ENCODE measurements at places on chromosomes 1 and 21.

GRCh38 chr1:156623946-156624813 is 5.0 kb downstream of the HAPLN2 start:
- no peak for DNase-seq

GRCh38 chr1:67274623-67275325 is 32.9 kb upstream of the IL12RB2 start:
- no peak for DNase-seq

GRCh38 chr1:7299329-7299799 is 471.7 kb upstream of the VAMP3 start:
- DNase-seq = peak; percentile 32

DNA sequence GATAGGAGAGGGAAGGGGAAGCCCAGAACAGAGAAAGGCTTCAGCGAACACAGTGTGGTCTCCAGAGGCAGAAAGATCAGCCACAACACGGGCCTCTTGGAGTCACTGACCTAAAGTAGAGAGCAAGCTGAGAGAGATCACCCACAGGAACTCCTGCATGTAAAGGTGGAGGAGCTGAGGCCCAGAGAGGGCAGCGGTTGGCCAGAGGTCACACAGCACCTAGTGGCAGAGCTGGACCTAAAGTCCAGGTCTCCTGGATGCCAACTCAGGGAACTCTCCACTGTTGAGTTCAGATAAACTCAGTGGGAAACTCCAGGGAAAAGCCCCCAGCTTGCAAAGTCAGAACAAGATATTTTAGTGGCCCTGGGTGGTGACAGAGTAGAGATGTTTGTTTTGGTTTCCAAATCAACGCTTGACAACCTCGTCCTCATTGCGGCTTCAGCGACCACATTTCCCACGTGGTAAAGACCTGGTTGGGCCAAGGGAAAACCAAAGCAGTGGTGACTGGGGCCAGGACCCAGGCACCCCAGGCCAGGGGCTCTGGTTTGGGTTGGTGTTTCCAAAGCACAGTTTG is 4.6 kb downstream of the IFFO2 start:
- no peak for DNase-seq

GRCh38 chr1:66537718-66538117 is 3.8 kb downstream of the SGIP1 start:
- no peak for DNase-seq

DNA sequence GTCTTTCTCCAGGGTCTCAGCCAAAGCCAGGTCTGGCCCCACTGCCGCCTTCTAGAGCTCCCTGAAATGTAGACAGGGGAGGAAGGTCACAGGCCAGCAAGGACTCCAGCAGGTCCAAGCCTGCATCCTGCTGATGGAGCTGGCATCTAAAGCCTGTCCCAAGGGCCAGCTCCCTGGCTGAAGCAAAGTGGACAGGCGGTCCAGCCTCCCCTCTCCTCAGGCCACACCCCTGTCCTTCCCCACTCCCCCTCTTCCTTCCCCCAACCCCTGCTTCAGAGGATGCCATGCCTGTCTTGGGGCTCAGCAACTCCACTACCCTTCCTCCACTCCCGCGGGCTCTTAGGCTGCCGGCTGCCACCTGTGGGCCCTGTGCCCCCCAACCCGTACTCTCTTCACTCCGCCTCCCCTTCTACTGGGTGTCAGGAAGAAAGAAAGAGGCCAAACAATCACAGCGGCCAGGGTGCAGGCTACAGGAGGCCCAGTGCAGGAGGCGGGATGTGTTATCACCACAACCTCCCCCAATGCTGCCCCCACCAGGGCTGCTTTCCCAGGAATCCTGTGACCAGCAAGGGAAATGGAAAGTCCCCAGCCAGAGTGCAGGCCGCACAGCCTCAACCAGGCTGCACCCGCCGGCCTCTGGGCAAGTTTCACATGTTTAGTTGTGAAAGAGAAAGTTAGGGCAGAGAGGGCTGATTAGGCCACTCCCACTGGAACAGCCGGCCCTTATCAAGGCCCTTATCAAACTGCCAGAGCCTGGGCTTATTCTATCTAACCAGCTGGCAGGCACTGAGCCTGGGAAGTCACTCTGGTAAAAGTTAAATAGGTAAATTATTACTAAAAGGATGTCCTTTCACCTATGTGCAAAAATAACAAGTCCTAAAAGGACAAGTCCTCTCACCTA is 34.1 kb downstream of the ACOT7 start:
- no peak for DNase-seq

- no peak for DNase-seq
Measured at GRCh38 chr1:43177691-43178090, 5.6 kb downstream of the CFAP57 start.

DNA sequence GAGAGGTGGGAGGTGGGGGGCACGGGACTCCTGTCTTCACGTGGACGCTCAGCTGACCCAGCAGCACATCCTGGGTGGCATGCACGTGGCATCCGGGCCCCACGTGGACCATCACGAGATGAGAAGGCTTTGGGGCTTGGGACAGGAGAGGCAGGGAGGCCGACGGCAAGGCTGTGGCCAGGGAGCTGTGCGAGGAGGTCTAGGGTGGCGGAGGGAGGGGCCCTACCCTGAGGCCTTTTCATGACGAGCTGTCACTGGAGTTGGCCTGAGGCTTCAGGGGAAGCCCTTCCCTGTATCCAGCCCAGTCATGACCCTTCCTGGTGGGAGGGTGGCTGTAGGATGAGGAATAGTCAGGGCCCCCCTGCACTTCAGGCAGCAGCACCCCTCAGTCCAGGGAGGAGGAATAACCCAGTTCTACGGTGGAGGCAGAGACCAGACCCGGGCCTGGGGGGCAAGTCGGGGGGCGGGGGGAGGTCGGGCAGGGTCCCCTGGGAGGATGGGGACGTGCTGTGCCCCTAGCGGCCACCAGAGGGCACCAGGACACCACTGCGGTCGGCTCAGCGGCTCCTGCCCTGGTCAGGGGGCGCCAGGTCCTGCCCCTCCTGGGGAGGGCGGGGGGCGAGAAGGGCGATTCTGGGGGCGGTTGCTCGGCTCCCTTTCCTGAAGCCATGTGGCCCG is 2.0 kb upstream of the PERM1 start:
- DNase-seq = no peak

GRCh38 chr1:47161298-47162040 is 24.2 kb downstream of the CYP4A22 start:
- DNase-seq = no peak

DNA sequence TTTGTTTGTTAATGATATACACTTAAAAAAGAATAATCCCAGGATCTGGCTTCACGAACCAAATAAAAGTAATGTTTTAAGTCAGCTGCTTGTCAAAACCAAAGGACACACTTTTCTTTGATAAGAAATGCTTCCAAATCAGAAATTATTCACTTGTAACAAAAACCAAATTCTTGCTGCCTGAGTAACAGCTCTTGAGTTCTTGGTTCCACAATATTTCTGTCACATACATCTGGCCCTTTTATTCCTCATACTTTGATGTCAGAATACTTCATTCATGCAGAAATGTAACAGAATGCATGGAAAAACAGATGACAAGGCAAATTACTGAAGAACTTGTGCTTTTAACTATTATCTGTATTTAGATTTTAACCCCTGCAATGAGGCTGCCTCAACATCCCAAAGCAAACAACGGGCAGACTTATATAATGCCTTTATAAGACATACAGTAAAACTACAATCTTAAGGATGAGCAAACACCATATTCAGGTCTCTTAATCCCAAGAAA is 1.5 kb downstream of the VAMP4 start:
- DNase-seq = no peak

DNA sequence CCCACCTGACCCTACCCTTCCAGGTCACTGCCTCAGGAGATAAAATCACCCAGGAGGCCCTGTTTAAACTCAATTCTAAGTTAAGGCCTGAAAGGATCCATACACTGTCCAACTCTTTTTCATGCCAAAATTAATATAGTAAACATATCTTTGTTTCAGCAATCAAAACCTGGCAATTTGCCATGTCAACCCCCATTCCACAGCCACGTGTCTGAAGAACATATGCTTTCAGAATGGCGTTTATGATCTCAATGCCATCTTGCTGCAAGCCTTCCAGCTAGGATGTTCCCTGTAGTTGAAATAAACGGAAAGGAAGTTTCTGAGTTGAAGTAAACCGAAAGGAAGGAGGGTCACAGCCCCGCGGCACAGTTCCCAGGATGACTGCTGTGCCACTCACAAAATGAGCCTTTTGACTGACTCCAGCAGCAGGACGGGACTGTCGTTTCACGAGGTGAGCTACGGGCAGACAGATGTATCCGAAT is 472.0 kb downstream of the SMYD3 start:
- no peak for DNase-seq

DNA sequence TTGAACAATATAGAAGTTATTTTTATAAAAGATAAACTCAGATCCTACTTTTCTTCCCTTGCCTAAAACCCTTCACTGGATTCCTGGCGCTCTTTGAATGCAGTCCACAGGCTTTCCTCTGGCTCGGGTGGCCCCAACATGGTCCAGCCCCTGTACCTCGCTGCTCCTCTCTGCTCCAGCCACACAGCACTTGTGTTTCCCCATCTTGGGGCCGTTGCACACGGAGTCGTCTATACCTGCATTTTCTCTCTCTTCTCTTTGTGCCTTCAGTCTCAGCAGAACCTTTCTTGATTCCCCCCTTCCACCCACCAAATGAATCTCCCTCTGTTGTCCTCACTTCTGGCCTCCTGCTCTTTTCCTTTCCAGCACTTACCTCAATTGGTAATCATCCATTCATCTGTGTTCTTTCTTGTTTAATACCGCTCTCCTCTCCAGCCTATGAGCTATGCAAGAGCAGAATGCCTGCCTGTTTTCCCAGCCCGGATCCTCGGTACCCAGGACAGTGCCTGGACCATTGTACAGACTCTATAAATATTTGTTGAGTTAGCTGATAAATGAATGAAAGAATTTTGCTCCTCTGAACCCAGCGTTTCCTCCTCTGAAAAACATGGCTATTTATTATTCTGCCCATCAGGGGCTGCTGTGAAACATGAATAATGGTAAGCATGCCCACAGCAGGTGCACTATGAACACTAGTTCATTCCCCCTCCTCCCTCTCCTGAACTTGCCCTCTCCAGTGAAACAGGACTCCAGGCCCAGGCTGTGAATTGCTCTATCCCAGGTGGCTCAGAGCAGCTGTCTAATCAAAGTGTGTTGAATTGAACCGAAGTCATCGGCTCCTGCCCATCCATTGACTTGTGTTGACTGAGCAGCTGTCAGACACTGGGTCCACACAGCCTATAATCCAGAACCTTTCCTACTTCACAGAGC is 266.9 kb downstream of the PTPRU start:
- no peak for DNase-seq

DNA sequence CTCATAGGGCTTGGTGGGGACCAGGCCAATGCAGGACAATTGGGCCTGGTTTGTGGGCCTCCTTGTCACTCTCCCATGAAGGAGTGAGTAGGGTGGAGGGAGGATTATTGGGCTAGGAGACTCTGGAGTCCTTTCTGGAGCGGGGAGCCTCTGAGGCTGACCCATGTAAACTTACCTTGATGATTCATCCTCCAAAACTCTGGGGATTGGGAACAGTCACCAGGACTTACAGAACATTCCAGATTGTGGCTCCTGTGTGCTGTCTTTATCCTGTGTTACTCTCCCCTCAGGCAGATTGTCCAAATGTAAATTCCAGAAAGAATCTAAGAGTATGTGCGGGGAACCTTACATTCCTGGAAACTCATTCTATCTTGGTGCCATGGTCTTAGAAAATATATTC is 197.6 kb downstream of the CAMTA1 start:
- no peak for DNase-seq

- no peak for DNase-seq
Measured at GRCh38 chr1:231020139-231020601, 19.9 kb downstream of the FAM89A start.

DNA sequence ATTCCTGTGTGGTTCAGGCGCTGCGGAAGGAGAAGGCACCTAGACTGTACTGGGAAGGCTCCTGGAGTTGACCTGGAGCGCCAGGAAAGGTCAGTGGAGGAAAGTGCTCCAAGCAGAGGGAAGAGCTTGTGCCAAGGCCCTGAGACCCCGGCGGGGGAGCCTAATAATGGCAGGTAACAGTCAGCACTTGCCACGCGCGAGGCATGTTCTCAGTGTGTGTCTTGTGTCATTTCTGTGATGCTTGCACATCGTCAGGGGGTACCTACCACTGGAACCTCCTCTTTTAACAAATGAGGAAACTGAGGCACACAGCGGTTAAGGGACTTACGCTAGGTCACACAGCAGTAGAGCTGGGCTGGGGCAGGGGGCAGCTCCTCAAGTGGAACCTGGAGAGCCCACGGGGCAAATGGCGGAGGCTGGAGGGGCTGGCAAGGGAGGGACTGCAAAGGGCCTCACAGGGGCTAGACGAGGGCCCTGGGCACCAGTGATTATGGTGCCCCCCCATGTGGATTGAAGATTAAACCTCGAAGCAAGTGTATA is 976 bp upstream of the BMP8B start:
- DNase-seq = no peak

GRCh38 chr1:47752559-47752958 is 244.6 kb downstream of the TRABD2B start:
- no peak for DNase-seq

- DNase-seq = no peak
Measured at GRCh38 chr21:38561205-38561604, 62.9 kb upstream of the ERG start.

DNA sequence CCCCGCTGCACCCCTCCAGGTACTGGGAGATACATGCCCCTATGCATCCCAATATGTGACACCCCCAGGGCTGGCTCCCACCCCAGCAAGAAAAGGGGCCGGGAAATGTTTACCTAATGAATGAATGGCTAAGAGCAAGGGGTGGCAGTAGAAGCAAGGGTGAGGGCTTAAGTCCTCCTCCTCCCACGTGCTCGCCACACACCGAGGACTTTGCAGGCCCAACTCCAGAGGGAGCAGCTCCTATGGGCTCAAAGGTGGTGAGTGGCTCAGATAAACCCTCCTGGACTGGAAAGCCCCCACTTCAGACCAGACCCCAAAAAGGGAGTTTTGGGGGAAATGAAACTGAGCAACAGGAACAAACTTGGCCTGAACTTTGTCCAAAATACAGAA is 11.4 kb downstream of the SLC45A3 start:
- no peak for DNase-seq

GRCh38 chr1:2074944-2075740 is 24.9 kb downstream of the PRKCZ start:
- no peak for DNase-seq

- DNase-seq = no peak
Measured at GRCh38 chr1:117654493-117655219, 48.8 kb downstream of the TENT5C start.

GRCh38 chr1:40768146-40768990 is 15.2 kb upstream of the KCNQ4 start:
- DNase-seq = no peak

- DNase-seq = no peak
Measured at GRCh38 chr1:172425339-172425738, 4.9 kb downstream of the C1orf105 start.

DNA sequence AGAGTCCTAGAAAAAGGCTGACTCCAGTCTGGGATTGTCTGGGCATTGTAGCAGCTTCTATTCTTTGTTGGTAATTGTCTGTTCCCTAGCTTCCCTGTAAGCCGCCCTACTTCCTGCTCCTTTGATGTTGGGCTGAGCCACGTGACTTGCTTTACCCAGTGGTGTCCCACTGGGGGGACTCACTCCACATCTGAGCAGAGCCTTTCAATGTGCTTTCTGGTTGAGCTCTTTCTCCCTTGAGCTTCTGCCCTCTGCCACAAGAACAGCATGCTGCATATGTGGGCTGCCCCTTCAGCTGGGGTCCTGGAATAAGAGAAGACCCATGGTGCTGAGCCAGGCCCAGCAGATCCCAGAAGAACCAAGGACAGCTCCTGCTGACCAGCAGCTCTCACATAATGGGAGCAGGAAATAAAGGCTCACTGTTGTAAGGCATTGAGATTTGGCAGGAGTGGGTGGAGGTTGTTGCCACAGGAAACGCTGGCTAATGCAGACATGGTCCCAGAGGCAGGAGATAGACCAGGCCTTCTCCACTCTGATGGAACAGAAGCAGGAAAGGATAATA is 276.3 kb upstream of the GJB5 start:
- no peak for DNase-seq

Data from H54 (cell line).